ENCODE measurements at places on chromosomes 2 and 18.

DNA sequence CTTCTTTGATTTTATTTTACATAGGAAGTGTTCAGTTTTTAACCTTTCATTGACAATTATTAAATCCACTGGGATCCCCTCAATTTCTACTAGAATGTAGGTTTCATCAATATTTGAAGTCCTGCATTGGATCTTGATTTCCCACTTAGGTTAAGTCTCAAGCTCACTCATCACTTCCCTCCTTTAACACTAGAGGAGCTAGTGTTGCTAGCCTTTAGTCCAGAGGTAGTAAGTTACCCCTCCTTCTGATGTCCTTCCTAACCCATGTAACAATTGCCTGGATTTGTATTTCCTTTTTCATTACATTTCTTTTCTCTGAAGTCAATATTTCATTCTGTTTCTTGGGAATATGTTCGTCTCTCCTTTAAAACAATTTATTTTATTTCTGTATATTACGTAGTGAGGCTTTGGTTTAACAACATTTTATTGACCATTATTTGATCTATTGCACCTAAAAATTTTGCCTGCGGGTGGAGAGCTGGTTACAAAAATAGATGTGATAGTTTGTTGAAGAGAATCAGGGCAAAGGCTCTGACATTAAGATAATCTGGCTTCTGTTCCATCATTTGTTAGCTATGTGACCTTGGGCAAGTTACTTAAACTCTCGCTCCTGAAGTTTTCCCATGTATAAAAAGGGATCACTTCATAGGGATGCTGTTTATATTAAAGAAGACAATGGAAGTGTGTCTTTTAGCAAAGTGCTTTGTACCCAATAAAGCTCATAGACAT is 833.0 kb downstream of the SLC4A3 start:
- DNase-seq, result no peak

DNA sequence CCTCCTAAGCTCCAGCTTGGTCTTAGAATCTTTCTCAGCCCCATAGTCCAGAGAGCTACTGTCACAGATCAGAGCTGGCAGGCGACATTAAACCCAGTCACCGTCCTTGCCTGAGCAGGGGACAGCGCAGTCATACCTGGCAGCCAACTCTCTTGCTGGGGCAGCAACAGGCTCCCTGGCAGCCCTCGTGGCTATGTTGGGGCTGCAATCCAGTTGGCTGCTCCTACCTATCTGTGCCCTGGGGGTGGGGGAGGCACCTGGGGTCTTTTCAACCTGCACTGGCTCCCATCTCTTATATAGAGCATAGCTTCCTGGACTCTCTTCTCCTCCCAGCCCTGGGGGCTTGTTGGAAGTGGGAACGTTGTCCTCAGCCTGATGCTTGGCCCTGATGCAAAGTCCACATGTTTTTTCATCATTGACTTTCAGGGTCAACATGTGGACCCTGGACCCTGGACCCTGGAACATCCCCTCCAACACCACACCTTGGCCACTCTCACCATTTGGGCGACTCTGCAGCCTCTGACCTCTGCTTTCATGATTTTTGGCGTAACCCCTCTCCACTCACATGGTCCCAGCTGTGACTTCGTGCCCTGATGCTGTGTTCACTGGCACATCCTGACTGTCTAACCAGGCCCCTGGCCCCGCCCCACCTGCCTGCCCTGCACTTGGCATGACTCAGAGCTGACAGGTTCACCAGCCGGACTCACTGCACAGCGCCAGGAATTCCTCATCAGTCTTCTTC is 45.6 kb downstream of the ATOH8 start:
- DNase-seq, result no peak

GRCh38 chr2:119468154-119468955 is 36.7 kb downstream of the TMEM37 start:
- DNase-seq, result no peak

DNA sequence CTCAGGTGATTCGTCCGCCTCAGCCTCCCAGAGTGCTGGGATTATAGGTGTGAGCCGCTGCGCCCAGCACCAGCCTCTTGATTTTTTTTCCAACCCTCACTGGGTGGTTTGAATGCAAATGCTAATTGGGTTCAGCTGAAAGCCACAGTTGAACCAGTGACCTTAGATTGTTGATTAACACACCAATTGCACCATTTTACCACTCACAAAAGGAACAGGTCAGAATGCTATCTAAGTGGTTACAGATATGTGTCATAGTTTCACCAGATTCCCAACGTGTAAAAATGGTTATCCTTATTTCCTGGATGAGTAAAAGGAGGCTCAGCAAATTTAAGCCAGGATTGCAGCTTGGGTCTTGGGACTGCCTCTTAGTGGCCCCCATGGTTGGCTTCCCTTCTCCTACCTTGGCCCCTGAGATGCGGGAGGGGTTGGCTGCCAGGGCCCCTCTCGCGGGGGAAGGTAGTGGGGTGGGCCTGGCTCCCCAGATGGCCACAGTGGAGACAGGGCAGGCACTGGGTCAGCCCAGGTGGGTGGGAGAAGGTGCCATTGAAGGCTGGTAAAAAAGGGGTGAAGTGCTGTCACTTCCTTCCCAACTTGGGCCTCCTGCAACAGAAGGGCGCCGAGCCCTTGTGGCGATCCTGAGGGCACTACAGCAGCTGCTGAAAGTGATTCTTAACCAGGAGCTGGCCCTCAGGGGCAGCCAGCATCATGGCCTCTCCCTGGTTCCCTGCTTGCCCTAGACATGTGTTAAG is 164.9 kb upstream of the HAAO start:
- no peak for DNase-seq

GRCh38 chr2:199602271-199602895 is 144.6 kb upstream of the SATB2 start:
- DNase-seq, result no peak

- no peak for DNase-seq
These were observed 86.0 kb downstream of the FMNL2 start for GRCh38 chr2:152420936-152421335.

- DNase-seq, result no peak
These were observed 260.9 kb upstream of the CWC22 start for GRCh38 chr2:180268006-180268405.

DNA sequence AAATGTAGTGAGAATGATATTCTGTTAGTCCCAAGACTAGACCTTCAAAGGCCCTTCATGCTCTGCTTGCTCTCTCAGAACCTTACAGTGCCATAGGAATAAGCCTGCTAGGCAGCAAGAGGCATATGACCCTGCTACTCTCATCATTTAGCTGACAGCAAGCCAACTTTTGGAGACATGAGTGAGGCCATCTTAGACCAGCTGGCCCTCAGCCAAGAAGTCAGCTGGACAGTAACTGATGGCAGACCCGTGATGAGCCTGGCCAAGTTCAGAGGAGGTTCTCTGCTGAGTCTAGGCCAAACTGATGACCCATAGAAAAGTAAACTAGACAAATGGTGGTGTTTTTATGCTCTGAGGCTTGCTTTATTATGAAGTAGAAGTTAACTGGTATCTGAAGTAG is 82.6 kb downstream of the C18orf54 start:
- no peak for DNase-seq

DNA sequence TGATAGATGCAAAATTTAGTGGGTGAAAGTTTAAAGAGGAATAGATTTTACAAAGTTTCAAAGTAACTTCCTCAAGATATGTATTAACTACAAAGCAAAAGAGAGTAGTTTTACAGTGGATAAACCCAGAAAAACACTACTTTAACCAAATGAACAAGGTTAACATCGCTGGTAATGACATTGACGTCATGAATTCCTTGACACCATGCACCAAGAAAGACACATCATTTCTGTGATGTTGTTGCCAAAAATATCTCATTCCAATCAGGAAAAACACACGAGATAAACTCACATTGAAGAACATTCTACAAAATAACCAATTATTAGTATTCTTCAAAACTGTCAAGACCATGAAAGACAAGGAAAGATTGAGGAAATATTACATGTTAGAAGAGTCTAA is 605.6 kb upstream of the SETBP1 start:
- DNase-seq, result no peak

- no peak for DNase-seq
These were observed 33.4 kb downstream of the MAPRE2 start for GRCh38 chr18:35074581-35074980.

DNA sequence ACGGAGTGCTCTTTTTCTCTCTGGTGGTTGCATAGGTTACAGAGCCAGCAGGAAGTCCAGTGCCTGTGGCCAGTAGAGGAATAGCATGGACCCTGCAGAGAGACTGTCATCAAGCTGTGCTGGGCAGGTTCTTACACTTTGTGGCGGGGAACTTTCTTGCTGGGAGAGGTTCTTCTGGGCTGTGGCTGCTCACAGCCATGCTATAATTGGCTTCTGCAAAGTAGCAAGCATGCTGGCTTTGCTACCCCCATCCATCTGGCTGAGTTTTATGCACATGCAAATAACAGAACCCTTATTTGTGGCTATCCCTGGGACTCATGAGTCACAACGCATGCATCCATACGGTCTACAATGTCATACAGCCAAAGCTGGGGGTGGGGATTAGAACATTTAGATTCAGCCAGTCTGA is 68.9 kb downstream of the PLCL1 start:
- DNase-seq, result no peak

GRCh38 chr2:235856151-235856854 is 311.9 kb downstream of the GBX2 start:
- no peak for DNase-seq

- no peak for DNase-seq
These were observed at the start of gene ZNF516 for GRCh38 chr18:76495006-76495370. ZNF516 (minus strand) TSS chr18:76495242; CDS start chr18:76443054, 52,188 bp downstream.

DNA sequence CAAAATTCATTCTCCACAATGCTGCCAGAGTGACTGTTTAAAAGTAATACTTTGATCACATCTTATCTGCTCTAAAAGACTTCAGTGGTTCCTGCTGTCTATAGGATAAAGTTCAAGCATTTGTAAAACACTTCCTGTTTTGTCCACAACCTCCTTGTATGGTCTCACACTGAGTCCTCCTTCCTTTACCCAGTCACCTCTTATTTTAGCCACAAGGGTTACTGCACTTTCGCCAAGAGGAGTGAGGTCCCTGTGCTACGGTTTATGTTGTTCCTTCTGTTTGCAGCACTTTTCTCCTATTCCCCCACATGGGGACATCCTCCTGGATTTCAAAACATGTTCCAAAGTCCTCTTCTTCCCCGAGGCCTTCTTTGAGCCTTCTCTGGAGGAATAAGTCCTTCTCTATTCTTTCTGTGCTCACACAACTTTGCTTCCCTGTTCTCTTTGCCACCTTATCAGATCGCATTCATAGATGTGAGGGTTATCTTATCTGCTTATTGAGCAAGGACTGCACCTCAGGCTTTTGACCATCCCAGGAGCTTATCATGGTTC is 112.2 kb upstream of the NABP1 start:
- no peak for DNase-seq

DNA sequence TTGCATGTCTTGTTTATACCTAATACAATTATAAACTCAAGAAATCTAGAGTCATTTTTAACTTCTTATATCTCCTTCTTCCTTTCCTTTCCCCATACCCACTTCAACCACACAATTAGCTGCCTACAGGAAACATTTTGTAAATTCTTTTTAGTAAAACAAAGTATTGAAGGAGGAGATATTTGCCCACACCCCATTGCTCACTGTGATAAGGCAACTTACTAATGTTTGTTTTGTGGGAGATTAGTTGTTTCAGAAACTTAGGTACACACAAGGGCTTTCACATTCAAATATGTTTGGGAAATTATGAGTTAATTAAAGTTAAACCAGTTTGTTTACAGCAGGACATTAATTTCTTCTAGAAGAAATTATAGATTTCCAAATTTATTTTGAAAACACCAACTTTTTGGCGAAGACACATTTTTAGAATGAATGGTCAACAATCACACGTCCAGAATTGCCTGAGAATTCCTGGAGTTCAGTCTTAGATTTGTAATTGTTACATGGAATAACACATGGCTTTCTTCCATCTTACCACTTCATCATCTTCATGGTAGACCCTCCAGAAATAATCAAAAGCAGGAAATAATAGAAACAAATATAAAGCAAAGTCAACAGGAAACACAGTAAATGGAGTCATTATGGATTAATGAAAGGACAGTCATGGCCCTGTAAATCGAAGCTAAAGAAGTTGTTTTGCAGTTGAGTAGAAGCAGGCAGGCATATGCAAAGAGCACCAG is 62.5 kb upstream of the RAB27B start:
- DNase-seq, result no peak

- no peak for DNase-seq
These were observed 267.3 kb downstream of the MTX2 start for GRCh38 chr2:176536439-176537133.

DNA sequence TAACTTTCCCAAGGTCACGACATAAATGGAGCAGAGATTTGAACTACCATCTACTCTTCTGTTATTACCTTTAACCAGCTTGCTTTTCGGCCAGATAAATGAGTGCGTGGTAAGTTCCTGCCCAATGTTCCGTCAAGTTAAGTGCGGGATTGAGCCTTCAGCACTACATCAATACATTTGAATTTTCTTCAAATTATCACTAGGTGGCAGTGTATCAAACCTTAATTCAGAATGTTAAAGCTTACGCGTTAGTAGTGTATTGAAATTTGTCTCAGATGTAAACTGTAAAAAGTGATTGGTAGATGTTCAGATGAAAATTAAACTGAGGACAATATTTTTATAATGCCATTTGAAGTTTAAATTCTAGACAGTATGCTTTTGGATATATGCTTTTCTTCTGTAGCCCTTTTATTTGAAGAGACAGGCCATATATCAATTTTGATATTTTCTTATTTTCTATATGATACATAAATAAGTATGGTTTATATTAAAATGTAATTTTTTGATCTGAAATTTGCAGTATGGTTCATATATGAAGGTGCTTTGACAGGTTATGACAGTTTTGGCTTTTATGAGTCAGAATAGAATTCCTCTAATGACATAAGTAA is 681.3 kb downstream of the ADCYAP1 start:
- DNase-seq, result no peak

DNA sequence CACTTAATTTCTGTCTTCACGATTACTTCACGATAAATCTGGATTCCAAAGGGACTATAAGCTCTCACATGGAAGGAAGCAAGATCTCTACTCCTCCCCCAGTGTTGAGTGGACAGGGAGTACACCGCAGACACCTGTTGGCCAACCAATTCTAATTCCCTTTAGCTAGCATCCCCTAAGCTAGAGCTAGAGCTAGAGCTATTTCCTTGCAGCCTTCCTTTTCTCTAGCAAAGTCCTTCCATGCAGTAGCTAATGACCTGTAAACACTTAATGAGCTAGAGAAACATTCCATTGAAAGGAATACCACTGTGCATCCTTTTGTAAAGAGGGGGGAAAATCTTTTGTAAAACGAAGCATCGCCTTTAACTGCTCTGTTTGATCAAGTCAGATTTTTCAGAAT is 56.5 kb downstream of the BCL11A start:
- no peak for DNase-seq

DNA sequence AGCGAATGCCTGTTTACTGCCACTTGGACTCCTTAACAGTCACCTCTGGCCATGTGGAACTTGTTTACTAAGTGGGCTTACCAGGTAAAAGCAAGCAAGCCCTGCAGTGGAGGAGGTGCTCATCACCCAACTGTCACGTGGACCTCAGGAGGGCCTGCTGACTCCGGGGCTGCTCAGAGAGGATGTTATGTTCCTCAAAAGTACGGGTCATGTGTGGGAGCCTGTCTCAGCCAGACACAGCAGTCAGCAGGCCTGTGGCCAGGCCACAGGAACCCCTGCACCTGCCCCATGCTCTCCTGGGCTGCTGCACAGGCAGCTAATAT is 36.2 kb downstream of the AMER3 start:
- DNase-seq, result no peak

Data from esophagus squamous epithelium (tissue), 5 donors.